Astrocyte (in vitro differentiated cells and primary cell): ENCODE measurements at places on chromosomes 3 and 15. TPM values are rescaled to one million over a fixed set of nuclear protein-coding genes. Genes with fewer than 3 reads are reported as not detected.

KBTBD12 gene
- not detected in 2 replicates for total RNA-seq

CD200 gene
- total RNA-seq, result 11.1 and 13.2 TPM in 2 replicates

ISLR gene
- 1.6 and 3.6 TPM in 2 replicates for total RNA-seq

CD200R1 gene
- total RNA-seq, result 0.39 and 0.67 TPM in 2 replicates

FGF7 gene
- total RNA-seq, result 0.26 and 0.43 TPM in 2 replicates

TRH gene
- 0.14 TPM in 1 of 2 replicates, not detected in the other for total RNA-seq

SOX2 gene
- 5.2 and 6.5 TPM in 2 replicates for total RNA-seq

MAP2K5 gene
- total RNA-seq, result 11.6 and 14.3 TPM in 2 replicates

DNA sequence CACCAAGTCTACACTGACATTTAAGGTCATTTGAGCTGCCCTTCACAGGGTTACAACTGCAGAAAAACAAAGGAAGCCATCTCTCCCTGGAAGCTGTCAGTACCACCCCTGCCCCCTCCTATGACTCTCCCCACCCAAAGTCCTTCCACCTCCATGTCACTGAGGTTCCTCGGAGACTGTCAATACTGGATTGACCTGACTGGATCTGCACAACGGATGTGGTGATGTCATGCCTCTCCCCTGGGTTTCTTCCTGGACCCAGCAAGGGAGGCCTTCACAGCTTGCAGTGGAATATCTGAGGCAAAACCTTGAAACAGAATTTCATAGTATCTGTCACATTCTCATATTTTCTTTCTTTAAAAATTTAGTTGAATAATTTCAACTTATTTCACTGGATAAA lies 153.5 kb downstream of the CLSTN2 start:
- DNase-seq, result no peak

GRCh38 chr15:35540885-35541284 lies 5.1 kb downstream of the DPH6 start:
- peak; percentile 69 for DNase-seq

GRCh38 chr3:133855002-133855370 lies 40.7 kb downstream of the RAB6B start:
- DNase-seq, result no peak

DNA sequence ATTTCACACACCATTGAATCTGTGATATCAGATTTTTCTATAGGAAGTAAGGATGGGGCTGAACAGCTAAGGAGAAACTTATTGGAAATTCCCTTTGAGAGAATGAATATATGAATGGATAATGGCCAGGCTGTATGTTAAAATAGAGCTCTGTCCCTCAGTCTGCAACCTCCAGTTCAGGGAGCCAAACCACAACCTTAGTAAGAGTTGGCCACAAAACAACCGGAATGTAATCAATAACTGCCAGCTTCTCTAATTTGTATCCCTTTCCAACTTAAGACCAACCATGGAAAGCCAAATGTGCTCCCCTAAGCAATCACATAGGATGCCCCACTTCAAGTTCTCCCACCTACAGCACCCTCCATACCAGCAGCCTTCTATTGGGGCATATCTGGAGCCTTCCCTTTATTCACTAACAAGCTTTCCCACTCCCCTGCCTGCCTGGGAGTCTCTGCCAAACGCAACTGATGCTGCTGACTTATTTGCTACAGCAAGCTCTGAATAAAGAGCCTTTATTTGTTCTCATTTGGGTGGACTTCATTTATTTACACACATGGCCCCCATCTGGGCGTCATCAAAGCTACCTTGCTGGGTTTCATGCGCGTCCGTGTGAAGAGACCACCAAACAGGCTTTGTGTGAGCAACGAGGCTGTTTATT lies 75.4 kb upstream of the LARS2 start:
- DNase-seq, result peak; percentile 57

DNA sequence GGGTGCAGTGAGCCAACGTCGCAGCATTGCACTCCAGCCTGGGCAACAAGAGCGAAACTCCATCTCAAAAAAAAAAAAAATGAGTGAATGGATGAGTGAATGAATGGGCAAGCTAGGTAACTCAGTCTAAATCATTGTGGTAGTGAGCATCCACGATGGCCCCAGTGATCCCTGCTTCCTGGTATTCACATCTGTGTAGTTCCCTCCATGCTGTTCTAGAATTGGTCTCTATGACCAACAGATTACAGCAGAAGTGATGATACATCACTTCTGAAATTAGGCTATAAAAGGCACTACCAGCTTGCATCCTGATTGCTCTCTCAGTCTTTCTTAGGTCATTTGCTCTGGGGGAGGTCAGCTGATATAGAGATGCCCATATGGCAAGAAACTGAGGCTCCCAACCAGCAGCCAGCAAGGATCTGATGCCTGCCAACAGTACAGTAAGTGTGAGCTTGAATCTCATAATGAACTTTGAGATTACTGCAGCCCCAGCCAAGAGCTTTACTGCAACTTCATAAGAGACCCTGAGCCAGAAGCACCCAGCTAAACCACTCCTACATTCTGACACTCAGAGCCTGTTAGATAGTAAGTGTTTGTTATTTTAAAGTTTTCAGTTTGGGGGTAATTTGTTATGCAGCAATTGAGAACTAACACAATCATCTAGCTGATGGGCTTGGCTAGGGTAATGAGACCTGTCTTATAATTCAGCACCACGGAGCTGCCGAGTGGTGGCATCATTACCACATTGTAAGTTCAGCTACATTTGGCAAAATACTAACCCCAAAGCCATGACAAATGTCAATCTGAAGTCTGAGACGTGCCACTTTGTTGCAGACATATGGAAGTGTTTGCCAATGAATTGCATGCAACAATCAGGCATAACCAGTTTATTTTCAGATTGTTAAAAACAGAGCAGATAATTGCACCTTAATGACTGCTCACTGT lies 53.0 kb downstream of the KLHL6 start:
- DNase-seq, result no peak

DNA sequence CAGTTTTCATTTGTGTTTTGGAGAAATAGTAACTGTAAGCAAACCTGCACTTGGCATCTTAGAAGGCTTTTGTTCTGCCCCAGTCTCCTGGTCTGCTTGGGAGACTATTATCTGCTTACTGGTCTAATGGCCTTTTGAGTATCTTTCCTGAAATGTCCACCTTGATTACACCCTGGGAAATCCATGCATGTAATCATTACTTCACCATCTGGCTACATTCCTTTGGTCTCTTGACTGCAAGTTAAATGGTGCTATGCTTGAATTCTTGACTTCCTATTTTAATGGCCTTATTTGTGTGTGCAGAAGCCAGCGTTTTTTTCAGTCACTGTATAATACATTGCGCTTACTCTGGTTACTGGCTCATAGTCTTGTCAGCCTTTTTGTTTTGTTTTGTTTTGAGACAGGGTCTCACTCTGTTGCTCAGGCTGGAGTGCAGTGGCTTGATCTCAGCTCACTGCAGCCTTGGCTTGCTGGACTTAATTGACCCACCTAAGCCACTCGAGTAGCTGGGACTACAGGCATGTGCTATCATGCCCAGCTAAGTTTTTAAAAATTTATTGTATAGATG lies 30.0 kb downstream of the CHD2 start:
- peak; percentile 83 for DNase-seq

DNA sequence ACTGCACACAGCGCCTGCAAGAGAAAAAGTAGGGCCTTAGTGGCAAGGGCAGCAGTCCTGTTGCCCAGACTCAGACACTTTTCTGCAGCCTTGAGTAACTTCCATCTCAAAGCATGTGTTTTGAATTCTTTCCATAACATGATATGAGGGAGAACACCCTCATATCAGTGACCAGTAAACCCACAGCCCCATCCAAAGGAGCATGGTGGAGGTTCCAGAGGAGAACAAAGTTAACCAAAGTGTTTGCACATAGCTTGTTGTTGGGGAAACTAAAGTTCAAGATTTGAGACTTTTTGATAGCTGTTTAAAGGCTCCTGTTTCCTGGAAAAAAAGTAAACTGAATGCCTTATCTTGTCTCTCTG lies 74.2 kb downstream of the OCA2 start:
- no peak for DNase-seq

- no peak for DNase-seq
Observed at GRCh38 chr3:85482213-85482490, 523.4 kb downstream of the CADM2 start.

DNA sequence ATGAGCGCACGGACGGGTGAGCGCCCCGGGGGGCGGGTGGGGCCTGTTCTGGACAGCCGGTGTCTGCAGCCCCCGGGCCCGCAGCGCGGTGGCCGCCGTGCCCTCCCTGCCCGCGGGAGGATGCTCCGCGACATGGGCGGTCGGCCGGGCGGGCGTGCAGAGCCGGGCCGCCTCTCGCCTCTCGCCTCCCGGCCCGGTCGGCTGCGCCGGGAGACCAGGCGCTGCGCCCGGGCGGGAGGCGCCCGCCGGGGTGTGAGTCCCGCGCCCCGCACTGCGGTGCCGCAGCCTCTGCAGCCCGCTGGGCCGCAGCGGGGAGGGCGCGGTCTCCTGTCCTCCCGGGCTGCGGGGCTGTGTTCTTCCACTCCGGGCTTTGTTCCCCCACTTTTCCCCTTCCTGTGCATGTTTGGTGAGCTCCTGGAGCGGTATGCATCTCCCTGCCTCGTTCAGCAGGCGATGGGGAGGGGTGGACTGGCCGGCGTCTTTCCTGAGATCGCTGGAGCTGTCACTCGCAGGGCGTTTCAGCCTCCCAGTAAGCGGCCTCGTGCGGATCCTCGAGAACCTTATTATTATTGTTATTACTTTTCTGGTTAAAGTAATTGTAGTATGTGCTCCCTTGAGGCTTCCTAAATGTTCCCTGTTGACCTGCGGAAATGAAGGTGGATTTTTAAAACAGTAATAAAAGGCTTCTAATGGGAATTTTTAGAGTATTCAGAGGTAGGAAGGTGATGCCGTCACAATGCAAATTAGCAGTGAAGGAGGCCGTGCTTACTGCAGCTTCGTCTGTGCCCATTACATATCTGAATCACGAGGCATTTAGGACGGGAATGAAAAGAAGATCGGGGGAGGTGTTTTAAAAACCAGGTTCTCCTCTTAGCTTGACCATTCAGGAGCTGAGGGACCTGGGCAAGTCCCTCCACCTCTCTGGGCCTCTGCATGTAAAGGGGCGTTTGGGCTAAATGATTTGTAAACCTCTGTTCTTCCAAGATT lies 593 bp downstream of the TMOD2 start:
- no peak for DNase-seq

- no peak for DNase-seq
Observed at GRCh38 chr15:57866149-57866736, 159.7 kb downstream of the POLR2M start.

GRCh38 chr3:54830658-54831057 lies 97.2 kb downstream of the LRTM1 start:
- no peak for DNase-seq

- no peak for DNase-seq
Observed at GRCh38 chr3:140007911-140008869, 73.2 kb downstream of the CLSTN2 start.

GRCh38 chr3:13214847-13215472 lies 141.7 kb upstream of the IQSEC1 start:
- no peak for DNase-seq

DNA sequence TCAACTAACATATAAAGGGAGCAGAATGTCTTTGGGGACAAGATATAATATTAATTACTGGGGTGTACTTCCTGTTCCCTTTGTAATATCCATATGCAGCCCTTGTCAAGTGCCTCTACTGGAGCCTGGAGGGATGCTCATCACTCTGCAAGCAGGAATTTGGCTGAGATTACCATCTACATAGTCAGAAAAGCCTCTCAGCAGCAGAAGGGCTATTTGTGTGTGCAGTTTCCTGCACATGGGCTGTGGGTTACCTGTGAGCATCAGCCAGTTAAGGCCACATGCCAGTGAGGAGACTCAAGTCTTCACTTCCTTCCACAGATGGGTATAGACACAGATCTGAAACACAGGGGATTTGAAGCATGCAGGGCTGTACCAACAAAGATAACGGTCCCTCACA lies 278.1 kb upstream of the PLSCR5 start:
- DNase-seq, result no peak
